Hematopoietic multipotent progenitor cell treated with erythropoietin and hydrocortisone succinate and interleukin-3 and kit ligand, for 15 days (in vitro differentiated cells): ENCODE measurements at places on chromosomes 11 and 22.

GRCh38 chr11:7548659-7549274 is 35.0 kb downstream of the PPFIBP2 start:
- no peak for DNase-seq

GRCh38 chr11:1006762-1007161 is 29.8 kb downstream of the MUC6 start:
- DNase-seq = no peak

GRCh38 chr22:37266581-37267134 is 15.7 kb upstream of the CYTH4 start:
- DNase-seq = no peak

- DNase-seq = no peak
Observed at GRCh38 chr11:110123003-110123402, 29.8 kb downstream of the ZC3H12C start.

- no peak for DNase-seq
Observed at GRCh38 chr11:120819437-120820365, 204.2 kb upstream of the TBCEL start.

DNA sequence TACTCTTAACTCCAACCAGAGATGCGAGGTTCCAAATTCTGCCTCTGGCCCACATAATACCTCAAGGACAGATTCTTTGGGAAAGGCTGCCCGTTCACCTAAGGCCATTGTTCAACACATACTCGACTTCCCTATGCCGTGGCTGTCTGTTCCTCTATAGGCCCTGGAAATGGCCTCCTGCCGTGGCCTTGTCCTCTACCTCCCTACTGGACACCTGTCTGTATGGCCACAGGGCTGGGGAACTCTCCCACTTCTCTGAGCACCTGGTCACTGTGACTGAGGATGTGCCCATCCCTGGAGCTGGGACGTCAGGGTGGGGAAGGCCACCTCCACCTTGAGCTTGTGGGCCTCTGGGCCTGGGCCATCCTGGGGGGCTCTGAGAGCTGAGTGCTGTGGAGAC is 340.5 kb upstream of the B3GAT1 start:
- no peak for DNase-seq

GRCh38 chr11:91804042-91804441 is 420.6 kb upstream of the FAT3 start:
- no peak for DNase-seq
